ENCODE measurements at places on chromosomes 13 and 19.
A peak's percentile ranks its signal among the peaks of the same experiment; 100 is the strongest.

- no peak for DNase-seq
These were observed 179.8 kb upstream of the UBL3 start for GRCh38 chr13:30030141-30030750.

GRCh38 chr19:46786236-46787039 lies 2.0 kb downstream of the SLC1A5 start:
- peak; percentile 66 for DNase-seq

GRCh38 chr19:6826281-6826920 lies 53.9 kb downstream of the VAV1 start:
- no peak for DNase-seq

DNA sequence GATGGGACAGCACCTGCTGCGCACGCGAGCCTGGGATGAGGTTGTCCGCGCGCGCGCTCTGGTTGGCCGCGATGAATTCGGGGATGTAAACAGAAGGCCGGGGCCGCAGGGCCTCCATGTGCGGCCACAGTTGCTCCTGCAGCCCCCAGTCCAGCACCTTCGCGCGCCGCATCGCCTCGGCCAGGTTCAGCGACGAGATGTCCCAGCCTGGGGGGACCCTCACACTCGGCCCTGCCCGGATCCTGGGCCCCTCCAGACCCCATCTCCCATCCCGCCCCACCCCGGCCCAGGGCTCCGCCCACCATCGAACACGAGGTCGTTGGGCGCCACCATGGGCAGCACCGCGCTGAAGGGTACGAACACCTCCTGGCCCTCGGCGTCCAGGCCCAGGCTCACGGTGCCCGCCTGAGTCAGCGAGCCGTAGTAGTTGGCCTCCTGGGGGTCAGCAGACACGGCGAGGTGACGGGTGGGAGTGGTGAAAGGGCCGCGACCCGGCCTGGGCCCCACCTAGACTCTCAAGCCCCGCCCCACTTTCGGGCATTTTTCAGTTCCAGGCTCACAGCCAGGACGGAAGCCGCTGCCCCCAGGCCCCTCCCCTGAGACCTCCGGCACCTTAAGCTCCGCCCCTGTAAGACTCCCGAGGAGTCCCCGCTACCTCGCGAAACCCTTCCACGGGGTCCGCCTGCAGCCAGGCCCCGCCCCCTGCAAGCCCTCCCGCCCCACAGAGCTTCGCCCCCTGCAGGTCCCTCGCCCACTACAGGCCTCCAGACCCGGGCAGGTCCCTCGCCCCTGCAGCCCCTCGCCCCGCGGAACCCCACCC lies 1.1 kb downstream of the ISYNA1 start:
- DNase-seq: no peak

GRCh38 chr13:35514061-35514477 lies 37.6 kb upstream of the MAB21L1 start:
- DNase-seq: no peak

- DNase-seq: no peak
These were observed 314.2 kb downstream of the OLFM4 start for GRCh38 chr13:53342623-53343360.

- no peak for DNase-seq
These were observed 195.1 kb downstream of the RFC3 start for GRCh38 chr13:34013061-34013460.

DNA sequence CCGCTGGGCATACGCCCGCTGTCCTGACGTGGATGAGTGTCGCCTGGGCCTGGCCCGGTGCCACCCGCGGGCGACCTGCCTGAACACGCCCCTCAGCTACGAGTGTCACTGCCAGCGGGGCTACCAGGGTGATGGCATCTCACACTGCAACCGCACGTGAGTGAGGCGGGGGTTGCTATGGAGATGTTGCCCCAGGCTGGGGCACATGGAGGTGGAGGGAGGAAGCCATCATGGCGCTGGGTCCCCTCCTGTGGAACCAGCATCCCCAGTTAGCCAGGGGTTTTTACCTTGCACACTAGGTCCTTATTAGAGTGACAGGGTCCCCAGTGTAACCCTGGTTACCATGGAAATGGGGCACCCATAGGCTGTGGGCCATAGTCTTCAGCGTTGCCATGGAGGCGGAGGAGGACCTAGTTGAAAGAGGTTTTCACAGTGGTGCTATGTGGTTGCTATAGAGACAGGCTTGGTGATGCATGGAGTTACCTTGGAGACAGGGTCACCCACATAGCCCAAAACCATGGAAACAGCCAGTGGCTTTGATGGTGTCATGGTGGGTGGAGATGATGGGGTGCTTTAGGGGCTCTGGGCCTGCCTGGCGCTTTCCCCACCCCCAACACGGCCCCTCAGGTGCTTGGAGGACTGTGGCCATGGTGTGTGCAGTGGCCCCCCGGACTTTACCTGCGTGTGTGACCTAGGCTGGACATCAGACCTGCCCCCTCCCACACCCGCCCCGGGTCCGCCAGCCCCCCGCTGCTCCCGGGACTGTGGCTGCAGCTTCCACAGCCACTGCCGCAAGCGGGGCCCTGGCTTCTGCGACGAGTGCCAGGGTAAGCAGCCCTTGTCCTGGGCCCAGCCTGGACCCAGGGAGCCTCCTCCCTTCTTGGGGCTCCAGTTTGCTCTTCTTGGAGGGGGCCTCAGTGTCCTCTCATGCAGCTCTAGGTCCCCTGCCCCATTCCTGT lies 27.1 kb downstream of the MEGF8 start:
- no peak for DNase-seq

DNA sequence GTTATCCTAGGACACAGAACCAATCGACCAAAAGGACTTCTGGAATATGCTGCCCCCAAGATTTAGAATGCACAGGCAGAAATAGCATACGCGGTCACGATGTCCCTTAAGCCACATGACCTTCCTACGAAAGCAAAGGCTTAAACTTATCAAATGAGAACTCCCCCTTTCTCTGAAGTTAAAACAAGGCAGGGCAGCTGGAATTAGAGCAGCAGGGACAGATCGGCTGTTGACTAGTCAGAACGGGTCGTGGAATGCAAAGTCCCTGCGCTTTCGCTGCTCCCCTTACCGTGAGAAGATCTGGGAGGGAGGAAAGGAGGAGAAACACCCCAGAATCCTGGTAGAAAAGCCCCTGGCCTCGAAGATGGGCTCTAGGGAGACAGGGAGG lies 799 bp upstream of the USPL1 start:
- peak; percentile 46 for DNase-seq

All from AG04450 (cell line).